ENCODE measurements at places on chromosomes 7 and 10. TPM values are rescaled to one million over a fixed set of nuclear protein-coding genes. Genes with fewer than 3 reads are reported as not detected.

ZKSCAN5 gene
- 13.5 TPM for total RNA-seq

DNA sequence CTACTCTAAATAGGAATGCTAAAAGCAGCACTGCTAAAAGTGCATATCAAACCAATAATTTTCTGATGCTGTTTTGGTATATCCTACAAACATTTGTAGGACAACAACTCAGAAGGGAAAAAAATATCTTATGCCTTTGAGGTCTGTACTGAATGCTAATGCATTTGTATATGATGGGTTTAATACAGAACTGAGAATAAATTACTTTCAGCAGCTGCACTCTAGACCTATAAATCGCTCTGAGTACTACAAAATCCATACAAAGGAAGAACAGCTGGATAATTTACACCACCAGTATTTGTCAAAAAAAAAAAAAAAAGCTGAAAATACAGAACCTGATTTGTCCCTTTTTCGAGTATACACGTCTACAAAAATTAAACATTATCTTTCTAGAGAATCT lies 344.0 kb downstream of the LRRTM3 start:
- DNase-seq: no peak

CDH23 gene
- 1.9 TPM for total RNA-seq

- no peak for DNase-seq
Measured at GRCh38 chr10:100645613-100646392, 99.6 kb upstream of the PAX2 start.

DNA sequence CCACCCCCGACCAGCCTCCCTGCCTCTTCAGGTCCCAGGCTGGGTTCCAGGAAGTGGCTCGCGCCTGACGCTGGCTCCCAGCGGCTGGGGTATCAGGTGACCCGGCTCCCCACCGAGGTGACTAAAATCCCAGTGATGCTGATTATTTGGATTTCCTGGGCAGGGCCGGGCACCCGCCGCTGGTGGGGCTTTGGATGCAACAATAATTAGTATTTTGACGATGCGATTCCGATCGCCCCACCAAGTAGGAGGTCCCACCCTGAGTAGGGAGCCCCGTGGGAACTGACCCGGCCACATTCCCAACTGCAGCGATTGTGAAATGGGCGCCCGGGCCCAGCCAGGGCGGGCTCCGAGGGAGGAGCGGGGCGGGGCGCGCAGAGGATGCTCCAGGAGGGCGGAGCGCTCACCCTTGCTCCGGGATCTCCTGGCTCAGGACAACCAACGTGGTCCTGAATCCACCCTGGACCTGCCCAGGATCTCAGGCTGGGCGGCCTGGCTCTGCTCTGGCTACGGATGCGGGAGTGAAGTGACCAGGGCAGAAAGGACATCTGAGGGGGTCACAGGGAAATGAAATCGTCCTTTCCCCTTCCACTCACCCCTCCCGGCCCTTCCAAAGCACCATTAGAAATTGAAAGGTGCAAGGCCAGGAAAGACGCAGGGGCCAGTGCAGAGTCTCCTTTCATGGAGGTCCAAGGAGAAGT lies 32.6 kb downstream of the DUSP5 start:
- DNase-seq: peak; percentile 86

- no peak for DNase-seq
Measured at GRCh38 chr7:47726047-47726726, 144.3 kb upstream of the TNS3 start.

DNA sequence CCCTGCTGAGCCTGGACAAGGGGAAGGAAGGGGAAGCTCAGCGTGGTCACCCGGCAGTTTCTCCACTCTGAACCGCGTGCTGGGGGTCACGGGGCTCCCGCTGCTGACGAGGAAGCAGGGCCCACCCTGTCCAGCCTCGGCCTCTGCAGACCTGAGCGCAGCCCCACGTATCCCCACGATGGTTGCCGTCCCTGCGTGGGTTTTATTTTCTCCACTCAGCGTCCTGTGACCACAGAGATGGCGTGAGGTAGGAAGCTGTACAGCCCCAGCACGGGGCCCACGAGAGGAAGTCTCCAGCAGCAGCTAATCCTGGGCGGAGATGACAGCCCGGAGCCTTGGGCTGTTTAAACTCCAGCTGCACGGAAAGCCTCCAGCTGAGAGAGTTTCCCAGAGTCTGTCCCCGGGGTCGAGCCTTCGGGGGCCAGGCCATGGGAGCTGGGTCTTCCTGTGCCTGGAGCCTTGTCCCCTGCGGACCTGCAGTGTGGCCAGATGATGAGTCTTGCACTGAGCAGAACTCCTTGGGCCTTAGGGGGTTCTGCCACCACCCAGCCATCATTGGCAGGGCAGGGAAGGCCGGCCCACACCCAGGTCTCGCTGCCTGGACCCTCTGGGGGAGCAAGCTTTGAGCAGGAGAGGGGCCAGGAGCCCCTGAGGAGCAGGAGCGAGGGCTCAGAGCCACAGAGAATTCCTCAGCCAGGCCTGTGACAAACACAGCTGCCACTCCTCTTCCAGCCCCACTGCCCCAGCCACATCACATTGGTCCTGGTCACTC lies 72.8 kb upstream of the FAM20C start:
- DNase-seq: no peak

TMEM130 gene
- 2.9 TPM for total RNA-seq

DNA sequence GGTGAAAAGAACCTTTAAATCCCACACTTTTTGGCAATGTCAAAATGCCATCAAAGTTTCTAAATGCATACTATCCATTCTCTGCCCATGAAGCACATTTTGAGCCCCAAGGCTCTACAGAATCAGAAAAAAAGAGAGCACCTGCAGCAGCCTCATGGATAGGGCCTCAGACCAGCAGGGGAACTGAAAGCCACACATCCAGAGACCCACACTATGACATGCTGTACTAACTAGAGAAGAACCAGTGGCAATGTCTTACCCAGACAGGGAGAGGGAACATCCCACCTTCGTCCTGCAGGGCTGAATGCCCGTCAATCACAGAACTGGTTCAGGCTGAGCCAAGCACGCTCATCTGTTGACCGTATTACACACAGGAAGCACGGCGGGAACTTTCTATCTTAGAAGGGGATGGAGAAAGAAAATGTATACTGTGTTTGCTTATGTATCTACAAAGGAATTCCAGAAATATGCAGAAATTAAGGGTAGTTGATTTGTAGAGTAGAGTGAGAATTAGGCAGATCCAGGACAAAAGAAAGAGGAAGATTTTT lies 237.2 kb downstream of the GLI3 start:
- DNase-seq: no peak

GRCh38 chr7:116511552-116512519 lies 12.3 kb downstream of the CAV2 start:
- no peak for DNase-seq

GRCh38 chr7:17120756-17121155 lies 177.7 kb upstream of the AHR start:
- no peak for DNase-seq

DNA sequence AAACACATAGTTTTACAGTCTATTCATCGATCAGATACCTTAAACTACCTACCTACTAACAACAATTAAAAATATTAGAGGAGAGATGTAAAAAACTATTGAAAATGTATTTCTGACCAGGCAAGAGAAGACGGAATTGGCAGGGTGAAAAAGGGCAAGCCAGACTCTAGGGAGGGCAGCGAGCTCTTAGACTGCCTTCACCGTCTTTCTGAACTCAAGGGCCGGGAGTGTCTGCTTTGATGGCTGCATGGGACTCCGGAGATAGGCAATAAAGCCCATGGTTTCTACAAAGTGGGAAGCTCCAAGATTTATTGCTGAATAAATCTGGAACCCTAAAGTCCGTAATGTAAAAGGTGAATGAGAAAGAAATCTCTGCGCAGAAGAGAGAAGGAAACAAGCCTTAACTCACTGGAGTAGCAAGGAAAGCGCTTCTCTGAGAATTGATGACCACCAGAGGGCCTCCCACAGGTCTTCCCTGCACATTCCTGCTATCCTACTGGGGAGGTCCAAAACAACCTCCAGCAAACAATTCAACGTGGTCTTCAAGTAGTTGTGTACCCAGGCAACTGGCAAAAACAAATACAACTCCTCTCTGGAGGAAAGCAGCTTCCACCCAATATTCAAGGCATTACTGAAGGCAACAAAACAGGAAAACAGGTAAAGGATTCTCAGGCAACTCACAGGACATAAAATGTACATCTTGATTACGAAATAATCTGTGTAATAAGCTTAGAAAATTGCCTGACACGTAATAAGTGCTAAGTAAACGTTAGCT lies 181.3 kb downstream of the SDK1 start:
- DNase-seq: peak; percentile 56

DNA sequence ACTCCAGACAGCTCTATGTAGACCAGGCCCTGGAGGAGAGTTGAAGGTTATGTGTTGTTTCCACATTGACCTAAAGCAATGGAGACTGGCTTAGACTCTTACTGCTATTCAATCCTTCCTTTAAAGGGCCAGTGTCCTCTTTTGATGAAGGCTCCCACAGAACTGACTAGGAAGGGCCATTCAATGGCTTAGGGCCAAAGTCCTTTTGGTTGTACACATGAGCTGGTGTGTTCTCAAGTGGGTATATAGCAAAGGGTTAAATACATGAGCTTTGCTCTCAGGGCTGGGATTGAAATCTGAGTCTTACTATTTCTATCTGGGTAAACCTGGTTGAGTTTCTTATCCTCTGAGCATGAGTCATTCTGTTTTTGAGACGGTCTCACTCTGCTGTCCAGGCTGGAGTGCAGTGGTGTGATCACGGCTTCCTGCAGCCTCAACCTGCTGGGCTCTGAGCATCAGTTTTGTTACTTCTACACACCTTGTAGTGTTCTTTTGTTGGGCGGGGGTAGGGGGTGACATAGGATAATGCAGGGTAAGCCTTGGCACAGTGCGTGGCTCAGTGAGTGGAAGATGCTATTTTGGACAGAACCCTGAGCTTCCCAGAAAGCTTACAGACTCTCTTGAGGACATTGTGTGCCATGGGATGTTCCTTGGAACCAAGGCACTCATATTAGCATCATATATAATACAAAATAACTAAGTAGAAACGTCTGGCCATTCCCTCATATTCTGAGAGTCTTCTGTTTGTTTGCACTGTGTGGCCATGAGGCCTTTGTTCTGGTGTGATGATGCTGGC lies 90.1 kb downstream of the ABCC2 start:
- no peak for DNase-seq

ASZ1 gene
- total RNA-seq: not detected
